ENCODE measurements at places on chromosomes 2 and 18.

DNA sequence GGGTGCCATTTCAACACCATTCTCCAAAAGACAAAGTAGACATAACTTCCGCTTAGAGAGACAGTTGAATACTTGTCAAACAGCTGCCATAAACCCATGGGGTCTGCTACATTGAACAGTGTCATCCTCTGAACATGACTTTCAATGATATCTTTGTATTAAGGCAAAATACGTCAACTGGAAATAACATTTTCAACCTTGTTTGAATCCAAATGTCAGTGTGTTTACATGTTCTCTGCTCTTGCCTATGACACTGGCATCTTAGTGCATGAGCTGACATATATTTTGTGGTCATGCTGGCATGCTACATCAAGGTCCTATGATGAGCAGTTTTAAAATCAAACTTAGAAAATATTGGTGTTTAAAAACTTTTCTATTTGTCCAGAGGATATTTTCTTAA is 1548.1 kb upstream of the LRRTM1 start:
- no peak for DNase-seq

DNA sequence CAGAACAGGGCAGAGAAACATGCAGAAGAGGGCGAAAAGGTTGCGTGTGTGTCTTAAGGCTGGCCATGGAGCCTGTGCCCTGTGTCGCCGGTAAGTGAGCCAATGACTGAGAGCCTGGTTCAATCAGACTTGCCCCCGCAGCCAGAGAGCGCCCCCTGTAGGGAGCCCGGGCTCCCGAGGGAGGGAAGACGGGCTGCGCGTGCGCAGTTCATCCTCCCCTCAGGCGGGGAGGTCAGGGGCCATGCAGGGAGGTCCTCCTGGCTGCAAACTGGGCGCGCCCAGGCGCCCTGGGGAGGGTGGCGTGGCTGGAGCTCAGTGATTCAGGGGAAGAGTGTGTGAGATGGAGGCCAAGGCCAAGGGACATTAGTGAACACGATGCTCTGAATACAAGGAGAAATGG is 276.6 kb downstream of the PHLPP1 start:
- DNase-seq: no peak

- DNase-seq: no peak
Observed at GRCh38 chr2:195395362-195395761, 261.7 kb upstream of the SLC39A10 start.

DNA sequence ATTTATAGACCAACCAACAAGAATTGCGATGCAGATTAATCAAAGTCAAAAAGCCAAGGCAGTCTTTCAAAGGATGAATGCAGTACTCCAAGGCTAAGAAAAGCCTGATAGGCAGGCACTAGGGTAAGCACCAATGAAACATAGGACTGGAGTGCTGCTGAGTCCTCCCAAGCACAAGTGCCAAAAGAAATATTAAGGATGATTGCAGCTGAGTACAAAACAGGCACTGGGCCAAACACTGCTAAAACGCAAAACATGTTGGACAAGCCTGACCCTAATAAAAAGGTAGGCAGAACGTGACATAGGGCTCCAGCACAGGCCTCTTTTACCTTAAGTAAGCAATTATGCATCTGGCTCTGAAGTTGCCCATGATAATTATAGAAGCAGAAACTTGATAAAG is 160.1 kb upstream of the LRP1B start:
- DNase-seq: no peak

DNA sequence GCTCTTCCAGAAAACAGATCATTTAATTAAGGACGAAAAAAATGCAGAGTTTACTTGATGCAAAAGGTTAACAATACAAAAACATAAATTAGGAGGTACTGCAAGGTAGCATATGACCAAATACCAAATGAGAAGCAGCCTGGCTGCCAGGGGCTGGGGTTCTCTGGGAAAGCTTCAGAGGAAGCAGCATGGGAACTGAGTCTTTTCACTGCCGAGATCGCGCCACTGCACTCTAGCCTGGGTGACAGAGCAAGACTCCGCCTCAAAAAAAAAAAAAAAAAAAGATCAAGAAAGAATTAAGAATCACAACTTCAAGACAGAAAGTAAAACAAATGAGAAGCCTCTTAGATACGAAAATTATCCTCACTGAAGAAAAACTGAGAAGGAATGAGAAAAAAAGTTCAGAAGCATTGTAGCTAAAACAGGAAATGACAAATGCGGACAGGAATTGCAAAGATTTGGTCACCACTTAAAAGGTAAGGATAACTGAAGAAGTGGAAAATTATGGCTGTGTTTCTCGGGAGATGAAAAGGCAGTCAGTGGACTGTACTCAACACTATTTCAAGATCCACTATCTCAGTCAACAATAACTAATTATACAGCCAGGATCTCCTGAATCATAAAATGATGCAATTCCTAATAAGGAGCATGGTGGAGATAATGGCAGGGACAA is 4.3 kb downstream of the SEPTIN10 start:
- DNase-seq: peak; percentile 33

DNA sequence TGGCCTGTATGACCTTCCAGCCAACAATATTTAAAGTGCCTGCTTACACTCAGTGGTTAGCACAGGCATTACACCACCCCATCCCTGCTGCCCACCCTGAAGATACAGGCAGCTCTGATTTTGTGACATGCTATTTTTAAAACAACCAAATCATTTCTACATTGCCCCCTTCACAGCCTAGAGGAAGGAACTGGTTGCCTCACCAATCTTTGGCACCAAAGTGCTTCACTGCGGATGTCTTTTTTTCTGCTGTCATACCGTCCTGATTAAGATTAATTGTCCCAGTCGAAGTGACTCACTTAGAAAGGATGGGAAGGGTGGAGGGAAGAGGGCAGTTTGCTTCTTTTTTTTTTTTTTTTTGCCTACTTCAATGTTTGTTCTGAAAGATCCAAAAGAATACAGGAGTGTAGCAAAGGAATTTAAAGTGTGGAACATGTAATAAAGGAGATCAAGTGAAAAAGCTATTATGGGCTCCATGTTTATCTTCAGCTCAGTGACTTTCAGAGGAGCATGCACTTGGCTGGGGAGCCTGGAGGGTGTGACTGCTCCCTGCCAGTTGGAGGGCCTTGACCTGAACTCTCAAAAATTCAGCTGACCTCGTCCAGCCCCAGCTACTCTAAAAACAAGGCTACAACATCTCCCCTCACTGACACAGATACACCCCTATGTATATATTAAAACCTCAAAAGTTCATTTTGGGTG is 501.1 kb upstream of the TNP1 start:
- peak; percentile 88 for DNase-seq

GRCh38 chr2:38863061-38863695 is 12.6 kb downstream of the DHX57 start:
- DNase-seq: no peak

DNA sequence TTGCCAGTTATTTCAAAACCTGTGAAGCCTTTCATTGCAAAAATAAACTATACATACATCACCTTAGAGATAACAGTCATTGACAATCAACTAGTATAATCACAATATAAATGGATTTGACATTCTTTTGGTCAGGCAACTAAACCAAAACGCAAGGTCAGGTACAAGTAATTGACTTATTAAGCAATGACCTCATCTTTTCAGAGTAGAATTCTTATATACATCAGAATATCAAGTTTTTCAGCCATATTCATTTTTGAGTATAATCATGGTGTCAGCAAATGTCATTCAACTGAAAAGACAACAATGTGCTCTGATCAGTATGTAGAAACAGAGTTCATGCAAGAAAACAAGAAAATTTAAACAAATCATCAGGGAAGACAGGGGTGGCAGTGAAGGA is 208.6 kb downstream of the TGIF1 start:
- no peak for DNase-seq

DNA sequence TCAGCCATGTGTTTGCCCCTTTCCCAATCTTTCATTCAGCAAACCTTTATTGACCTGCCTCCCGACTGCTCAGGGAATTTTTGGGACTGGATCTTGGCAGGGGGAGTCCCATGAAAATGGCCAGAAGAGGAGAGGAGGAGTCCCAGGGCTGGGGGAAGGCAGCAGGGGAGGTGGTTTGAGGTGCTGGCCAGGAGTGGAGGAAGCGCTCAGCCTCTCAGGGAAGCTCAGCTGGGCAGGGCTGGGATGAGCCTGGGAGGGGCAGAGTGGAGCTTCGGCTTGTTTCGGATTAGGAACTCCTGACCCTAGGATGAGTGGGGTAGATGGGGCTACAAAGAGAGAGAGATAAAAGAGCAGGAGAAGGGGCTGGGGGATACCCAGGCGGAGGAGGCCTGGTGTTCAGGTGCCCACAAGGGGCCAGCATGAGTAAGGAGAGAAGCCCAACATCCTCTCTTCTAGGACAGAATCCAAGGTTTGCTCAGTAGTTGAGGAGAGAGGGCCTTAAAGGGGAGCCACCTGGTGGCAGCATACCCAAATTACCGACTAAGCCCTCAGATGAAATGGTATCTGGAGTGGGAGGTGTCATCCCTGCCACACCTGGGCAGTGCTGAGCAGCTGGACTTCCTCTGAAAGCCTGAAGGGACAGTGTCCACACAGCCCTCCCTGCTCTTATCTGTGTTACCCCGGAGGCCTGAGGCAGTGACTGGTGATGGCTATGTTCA is 91.1 kb downstream of the INHBB start:
- peak; percentile 51 for DNase-seq

DNA sequence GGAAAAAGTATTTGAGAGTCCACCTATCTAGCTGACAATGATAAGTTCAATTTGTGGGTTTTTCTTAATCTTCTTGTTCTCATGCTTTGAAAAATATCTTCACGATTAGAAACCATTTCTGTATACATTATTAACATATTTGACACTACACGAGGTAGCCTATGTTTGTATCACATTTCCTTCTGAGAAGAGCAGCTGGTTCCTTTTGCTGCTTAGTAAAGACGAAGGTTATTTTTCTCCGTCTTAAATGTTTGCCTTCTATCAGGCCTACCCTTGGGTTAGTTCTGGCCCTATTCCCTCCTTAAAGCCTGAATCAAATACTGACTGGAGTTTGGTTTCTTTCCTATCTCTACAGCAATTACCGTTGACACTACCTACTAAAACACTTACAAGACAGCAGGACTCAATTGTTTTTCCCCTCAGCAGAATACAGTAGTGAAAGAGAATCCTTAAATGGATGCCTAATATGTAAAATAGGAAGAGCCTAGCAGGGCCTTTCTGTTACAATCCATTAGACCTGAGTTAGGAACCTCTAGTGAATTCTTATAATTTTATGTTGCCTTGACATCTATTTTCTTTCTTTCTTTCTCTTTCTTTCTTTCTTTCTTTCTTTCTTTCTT is 790.4 kb downstream of the EPHA4 start:
- no peak for DNase-seq

DNA sequence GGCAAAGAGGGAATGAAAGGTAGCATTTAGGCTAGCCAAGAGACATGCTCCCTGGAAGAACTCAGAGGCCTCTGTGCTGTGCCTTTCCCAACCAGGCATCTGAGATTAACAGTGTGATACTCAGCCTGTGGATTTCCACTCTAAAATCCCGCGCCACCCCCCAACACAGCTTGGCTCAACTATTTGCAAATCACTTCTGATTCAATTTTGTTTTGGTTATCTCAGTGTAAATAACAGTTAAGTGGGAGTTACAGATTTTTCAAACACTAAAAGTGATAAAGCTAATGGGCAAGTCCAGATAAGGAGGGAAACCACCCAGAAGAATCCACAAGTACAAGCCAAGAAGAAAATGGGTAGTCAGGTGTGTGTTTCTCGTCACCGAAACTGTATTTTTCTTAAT is 1.4 kb upstream of the NRP2 start:
- no peak for DNase-seq

GRCh38 chr2:144471305-144472045 is 48.4 kb downstream of the ZEB2 start:
- DNase-seq: no peak

DNA sequence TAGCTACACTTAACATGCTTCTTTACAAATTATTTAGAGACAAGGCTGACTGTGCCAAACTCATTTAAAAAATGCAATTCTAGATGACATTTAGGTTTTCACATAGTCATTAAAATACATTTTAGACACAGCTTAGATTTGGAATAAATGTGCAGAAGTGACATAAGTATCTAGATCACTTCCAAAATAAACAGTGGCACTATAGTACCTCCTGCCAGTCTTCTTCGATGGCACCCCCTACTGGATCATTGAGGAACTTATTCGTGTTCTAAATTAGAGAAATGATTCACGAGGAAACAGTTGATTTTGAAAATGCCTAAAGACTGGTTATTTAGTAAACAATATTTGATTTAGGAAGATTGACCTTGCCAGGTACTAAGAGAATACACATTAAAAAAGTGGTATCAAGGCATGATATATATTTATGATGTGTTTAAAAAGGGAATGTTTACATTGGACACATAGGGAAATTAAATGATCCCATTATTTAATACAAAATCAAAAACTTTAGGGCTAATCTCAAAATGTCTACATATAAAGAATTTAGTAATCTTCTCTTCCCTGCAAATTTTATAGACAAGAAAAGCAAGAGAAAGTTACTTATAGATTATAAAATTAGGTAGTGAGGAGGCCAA is 323.9 kb downstream of the XIRP2 start:
- peak; percentile 73 for DNase-seq

GRCh38 chr2:236307641-236308040 is 43.4 kb upstream of the ASB18 start:
- DNase-seq: no peak
